ENCODE measurements at places on chromosomes 7 and 10.

- DNase-seq = no peak
These were observed 99.4 kb upstream of the EFCAB10 start for GRCh38 chr7:105680505-105681187.

- no peak for DNase-seq
These were observed at the start of gene KCP for GRCh38 chr7:128910569-128910945. TSS of gene KCP (minus strand) at chr7:128910709. CDS start at chr7:128910676, 33 bp downstream.

- no peak for DNase-seq
These were observed 45.8 kb downstream of the EXOC6 start for GRCh38 chr10:92894081-92894655.

GRCh38 chr10:58516119-58516518 lies 3.4 kb downstream of the BICC1 start:
- no peak for DNase-seq

- no peak for DNase-seq
These were observed 25.0 kb upstream of the AQP1 start for GRCh38 chr7:30886608-30887011.

DNA sequence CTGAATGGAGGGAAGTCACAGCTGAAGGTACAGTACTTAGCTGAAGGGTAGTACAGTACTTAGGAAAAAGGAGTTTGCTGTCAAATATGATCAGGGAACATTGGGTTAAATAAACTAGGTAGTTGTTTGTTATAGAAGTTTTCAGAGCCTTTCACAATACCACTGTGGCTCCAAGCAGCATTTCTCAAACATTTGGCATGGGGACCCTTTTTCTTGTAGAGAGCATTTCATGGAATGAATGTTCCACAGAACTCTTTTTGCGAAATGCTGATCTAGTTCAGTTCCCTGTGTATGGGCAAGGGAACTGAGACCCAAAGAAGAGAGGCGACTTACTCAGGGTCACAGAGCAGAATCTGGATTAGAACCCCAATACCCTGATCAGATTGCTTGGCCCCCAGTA lies 31.5 kb upstream of the DDX50 start:
- no peak for DNase-seq

DNA sequence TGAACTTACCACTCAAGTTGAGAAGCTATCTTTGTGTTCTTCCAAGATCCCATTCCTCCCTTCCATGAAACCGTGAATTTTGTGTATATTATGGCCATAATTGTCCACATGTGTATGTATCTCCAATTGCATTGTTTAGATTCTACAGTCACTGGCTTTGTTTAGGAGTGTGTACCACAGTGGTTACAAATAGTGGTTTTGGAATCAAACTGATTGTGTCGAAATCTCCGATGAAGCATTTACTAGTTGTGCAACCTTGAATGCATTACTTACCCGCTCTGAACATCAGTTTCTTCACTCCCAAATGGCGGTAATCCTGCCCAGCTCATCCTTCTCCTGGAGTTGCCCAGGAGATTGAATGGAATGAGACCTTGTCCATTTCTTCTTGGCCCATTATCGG lies 145.0 kb upstream of the ZNF32 start:
- no peak for DNase-seq

- DNase-seq = no peak
These were observed 24.4 kb downstream of the TSPAN12 start for GRCh38 chr7:120833546-120833945.

- DNase-seq = peak; percentile 69
These were observed 13.0 kb upstream of the CHCHD1 start for GRCh38 chr10:73768881-73769280.

DNA sequence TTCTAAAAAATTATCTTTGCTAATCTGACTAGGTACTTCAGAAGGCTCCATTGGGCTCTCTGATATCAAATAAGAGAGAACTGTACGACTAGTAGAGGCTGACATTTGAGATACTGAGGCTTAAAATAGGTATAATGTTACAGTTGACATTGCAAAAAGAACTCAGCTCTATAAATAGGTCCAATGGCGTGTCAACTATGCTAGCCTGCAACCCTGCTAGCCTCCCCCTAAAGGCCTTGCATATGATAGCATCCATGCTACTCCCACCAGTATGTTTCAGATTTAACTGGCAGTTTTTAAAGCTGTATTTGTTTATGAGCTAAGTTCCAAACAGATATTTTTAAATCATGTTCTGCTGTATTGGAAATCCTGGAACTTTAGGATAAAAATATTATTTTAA lies at the start of gene PPP1R3A:
TSS of gene PPP1R3A (minus strand) at position 64 of the 400 bp plus-strand sequence. CDS start at position 51, 13 bp downstream.
- no peak for DNase-seq

- no peak for DNase-seq
These were observed 60.4 kb upstream of the CACNB2 start for GRCh38 chr10:18079665-18080295.

- no peak for DNase-seq
These were observed 151.4 kb downstream of the PTPN20 start for GRCh38 chr10:47062441-47063200.

GRCh38 chr7:98250789-98251188 lies 1.2 kb downstream of the TECPR1 start:
- DNase-seq = peak; percentile 69

- no peak for DNase-seq
These were observed 35.5 kb upstream of the CALN1 start for GRCh38 chr7:72447465-72448204.

DNA sequence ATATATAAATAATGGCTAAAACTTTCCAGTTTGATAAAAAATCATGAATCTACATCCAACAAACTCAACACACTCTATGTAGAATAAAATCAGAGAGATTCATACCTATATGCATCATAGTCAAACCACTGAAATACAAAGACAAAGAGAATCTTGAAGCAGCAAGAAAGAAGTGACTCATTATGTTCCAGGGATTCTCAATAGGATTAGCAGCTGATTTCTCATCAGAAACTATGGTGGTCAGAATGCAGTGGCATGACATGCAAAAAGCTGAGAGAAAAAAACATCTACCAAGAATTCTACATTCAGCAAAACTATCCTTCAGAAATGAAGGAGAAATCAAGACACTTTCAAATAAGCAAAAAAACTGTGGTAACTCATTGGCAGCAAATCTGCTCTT lies 187.4 kb downstream of the RNLS start:
- DNase-seq = no peak

GRCh38 chr10:7409045-7409731 lies 1.6 kb downstream of the SFMBT2 start:
- DNase-seq = peak; percentile 51

- DNase-seq = no peak
These were observed 3.0 kb downstream of the CLRN3 start for GRCh38 chr10:127889605-127890195.

DNA sequence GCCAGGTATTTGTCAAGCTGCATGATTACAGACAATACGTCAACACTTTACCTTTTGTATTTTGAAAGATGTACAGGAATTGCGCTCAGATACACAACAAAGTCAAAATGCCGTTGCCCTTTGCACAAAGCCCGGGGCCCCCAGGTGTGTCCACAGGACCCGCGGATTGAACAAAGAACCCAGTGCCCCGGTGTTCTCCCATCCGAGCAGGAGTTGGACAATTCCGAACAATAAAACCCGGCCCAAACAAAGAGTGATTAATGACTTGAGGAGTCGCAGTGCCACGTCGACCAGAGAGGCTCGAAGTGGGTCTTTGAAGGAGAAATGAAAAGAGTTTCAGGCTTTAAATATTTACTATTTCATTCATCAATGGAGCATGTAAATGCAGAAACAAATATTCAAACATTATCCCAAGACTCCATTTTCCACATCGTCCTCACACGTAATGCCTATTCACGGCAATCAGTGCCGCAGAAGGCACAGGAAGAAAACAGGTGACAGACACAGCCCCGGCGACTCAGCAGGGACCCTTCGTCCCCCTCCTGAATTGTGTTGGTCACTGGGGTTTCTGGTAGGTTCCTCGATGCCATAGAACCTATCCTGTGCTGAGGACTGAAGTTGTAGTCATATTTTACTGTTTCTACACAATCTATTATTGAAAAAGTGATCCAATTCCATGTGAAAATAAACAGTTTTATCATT lies 70.9 kb upstream of the MGMT start:
- no peak for DNase-seq

DNA sequence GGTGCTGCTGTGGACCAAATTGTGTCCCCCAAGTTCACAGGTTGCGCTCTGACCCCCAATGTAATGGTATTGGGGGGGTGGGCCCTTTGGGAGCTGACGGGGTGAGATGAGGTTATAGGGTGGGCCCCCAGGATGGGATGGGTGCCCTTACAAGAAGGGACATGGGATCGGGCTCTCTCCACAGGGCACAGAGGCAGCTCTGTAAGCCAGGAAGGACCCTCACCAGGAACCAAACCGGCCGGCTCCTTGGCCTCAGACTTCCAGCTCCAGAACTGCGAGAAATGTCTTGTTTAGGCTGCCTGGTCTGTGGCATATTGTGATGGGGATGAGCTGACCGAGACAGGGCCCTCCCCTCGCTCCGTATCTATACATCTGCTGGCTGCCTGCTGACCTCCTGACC lies 25.7 kb upstream of the JAKMIP3 start:
- no peak for DNase-seq

- DNase-seq = no peak
These were observed 314.1 kb downstream of the LRRTM3 start for GRCh38 chr10:67239864-67240497.

DNA sequence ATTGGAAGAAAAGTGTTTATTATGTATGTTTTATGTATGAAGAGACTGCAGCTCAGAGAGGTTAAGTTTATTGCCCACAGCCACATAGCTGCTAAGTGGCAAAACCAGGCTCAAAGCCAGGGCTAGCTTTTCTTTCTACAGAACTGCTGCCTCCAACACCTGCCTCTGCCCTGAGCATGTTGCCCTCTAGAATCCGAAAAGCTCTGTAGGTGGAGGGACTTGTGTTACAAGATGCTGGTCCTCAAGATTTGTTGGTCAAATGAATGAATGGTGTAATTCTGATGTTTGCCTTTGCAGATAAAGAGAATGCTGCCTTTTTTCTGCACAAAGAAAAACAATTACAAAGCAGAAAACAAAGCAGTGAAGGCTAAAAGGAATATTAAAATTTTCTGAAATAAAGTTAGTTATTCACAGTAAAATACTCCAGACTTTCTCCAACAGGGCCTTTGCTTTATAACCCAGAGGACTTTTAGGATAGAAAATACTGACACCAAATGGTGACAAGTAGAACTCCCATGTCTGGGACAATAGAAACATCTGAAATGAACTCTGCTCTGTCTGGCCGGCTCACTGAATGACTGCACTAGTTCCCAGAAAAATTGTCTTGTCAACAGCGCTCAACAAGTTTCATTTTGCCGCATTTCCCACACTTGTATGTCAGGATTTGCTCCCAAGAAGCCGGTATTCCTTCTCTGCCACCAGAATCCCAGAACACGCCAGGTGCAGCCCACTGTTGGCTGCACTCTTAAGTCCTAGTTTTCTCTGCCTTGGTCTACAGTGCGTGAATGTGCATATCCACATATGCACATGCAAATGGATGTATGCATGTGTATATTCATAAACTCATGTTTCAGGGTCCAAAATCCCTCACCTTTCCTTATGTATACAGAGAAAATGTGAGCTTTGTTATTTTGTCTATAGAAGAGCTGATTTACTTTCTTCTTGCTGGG lies 11.0 kb upstream of the DNTT start:
- peak; percentile 28 for DNase-seq

GRCh38 chr7:79453558-79454360 lies at the start of gene MAGI2:
TSS of gene MAGI2 (minus strand) at chr7:79453667. CDS start at chr7:79453320, 347 bp downstream.
- DNase-seq = no peak

DNA sequence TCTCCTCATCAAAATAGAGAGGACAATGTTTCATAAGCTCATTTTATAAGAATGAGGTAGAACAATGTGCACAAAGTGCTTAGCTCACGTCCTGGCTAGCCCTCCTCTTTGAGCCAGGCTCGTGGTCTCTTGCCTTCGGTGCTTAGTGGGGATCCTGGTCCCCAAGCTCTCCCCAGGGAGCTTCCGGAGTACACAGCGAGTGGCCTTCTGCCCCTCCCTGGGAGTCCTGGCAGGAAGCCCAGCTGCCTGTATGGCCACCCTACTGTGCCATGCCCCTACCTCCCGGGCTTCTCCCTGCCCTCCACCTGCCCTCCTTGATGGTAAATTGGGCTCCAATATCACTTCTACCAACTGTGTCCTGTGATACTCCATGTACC lies 868 bp downstream of the MYO1G start:
- DNase-seq = no peak

DNA sequence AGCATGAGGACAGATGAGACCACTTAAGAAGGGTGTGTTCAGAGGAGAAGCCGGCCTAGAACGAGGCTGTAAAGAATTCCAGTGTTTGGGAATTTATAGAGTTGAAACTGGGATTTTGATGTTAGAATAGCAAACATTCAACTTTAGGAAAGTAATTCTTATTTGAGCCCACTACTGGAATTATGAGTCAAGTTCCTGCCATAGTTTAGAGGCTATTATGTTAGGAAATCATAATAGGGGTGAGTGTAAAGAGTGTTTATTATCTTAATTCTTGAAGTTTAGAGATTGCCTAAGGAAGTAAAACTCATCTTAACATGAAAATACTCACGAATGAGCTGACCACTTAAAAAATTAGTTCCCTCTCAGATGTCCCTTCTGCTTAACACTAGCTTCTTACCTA lies 2.1 kb downstream of the CBLL1 start:
- DNase-seq = no peak

GRCh38 chr7:150323682-150324372 lies 482 bp upstream of the ACTR3C start:
- no peak for DNase-seq

GRCh38 chr10:123577921-123578461 lies 88.2 kb upstream of the GPR26 start:
- no peak for DNase-seq

- DNase-seq = no peak
These were observed 136.9 kb downstream of the SLIT1 start for GRCh38 chr10:97048649-97049427.

DNA sequence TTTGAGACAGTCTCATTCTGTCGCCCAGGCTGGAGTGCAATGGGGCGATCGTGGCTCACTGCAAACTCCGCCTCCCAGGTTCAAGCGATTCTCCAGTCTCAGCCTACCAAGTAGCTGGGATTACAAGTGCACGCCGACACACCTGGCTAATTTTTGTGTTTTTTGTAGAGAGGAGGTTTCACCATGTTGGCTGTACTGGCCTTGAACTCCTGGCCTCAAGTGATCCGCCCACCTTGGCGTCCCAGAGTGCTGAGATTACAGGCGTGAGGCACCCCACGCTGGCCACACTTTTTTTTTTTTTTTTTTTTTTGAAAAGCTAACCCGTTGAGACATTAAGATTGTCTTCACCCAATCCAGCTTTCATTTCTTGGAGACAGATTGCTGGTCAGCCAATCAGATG lies 2.1 kb downstream of the ZNF273 start:
- no peak for DNase-seq

- no peak for DNase-seq
These were observed 277.5 kb downstream of the CSTF2T start for GRCh38 chr10:51421853-51422252.

DNA sequence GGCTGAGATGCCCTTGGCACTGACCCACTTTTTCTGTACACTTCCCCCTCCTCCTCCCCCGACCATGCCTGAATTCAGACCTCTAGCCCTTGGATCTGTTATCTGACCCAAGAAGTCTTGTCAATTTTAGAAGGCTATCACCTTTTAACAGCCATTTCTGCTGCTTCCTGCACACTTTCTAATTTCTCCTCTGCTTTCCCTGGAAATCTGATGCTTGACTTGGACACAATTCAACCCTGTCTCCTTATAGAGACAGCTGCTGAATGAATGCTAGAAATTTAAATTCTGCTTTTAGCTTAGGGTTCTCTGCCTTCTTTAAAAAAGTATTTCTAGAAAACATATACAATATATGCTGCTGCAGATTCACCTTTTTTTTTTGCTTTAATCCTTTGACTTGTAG lies 417.9 kb upstream of the KLF6 start:
- DNase-seq = no peak

All from CD4-positive, alpha-beta T cell treated with Interleukin-1 beta for 1 hour (primary cell).